Left lung (tissue), 14 donors: ENCODE measurements at places on chromosomes 13 and 19. TPM values are rescaled to one million over a fixed set of nuclear protein-coding genes. Genes with fewer than 3 reads are reported as not detected.

The DMWD gene
- polyA plus RNA-seq, result 46.8 TPM

The C19orf38 gene
- polyA plus RNA-seq, result 4.5 TPM

The KLK6 gene
- polyA plus RNA-seq, result 0.21 TPM

DNA sequence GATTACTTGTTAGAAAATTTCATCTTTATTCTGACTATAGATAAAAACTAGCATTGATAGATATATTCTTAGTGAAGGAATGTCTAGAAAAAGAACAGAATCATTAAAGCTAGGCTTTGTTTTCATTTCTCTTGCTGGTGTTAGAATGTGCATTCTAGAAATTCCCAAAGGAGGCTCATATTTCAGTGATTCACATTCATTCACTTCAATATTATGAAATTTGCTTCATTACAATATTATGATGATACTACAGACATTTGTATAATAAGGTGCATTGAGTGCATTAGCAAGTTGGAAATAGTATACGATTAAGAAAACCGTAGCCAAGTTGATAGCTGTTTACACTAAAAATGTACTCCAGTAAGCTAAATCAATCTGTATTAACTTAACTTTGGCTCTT is 70.7 kb upstream of the MYCBP2 start:
- no peak for DNase-seq

DNA sequence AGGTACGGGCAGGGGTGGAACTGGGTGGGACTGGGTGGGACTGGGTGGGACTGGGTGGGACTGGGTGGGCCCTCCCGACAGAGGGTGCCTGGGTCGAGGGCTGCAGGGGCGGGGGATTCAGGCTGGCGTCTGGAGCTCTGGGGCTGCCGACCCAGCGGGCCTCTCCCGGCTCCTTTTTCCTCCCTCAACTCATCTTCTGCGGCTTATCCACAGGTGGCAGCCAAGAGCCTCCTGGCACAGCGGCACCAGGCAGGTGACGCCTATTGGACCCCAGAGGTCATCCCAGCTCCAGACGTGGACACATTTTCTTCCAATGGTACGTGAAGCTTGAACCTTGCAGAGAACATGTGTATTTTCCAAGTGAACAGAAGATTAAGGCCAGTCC is 533 bp downstream of the ZNF544 start:
- no peak for DNase-seq

- DNase-seq, result no peak
Measured at GRCh38 chr19:58154287-58154678, 3.7 kb upstream of the ZNF329 start.

DNA sequence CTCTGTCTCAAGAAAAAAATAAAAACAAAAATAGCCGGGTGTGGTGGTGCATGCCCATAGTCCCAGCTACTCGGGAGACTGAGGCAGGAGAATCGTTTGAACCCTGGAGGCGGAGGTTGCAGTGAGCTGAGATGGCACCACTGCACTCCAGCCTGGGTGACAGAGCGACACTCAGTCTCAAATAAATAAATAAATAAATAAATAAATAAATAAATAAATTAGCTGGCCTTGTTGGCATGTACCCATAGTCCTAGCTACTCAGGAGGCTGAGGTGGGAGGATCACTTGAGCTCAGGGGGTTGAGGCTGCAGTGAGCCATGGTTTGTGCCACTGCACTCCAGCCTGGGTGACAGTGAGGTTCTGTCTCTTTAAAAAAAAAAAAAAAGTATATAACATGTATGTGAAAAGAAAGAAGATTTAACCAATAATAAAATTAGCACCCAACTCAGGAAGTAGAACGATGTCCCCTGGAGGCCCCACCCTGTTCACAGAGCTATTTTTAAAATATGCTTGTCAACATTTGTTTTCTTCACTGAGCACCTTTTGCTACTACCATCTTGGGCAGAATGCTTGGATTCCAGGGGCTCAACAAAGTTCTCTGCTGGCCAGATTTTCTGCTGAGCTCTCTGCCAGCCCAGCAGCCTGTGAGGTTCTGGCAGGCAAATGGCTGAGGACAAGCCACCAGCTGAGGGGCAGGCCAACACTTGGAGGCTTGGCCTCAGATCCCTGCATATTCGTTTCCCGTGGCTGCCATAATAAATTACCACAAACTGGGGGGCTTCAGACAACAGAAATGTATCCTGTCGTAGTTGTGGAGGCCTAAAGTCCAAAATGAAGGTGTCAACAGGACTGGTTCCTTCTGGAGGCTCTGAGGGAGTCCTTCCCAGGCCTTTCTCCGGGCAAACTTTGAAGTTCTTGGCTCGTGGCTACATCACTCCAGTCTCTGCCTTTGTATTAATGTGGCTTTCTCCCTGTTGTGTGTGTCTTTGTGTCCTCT is 5.2 kb downstream of the SLC25A42 start:
- no peak for DNase-seq
